ENCODE measurements at places on chromosomes 6 and 20.

DNA sequence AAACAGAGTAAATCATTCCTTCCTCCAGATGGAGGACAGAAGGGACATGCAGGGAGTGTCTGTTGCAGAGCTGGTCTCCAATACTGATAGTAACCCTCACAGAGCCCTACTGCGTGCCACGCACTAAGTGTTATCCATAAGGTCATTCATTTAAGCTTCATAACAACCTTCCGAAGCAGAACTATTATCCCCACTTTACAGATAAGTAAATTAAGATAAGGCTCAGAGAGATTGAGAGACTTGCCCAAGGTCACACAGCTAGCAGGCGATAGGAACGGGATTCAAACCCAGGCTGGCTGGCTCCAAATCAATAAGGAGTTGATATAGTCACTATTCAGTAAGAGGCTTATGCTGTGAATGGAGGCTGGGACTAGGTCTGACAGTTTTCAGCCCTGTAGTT lies 30.6 kb downstream of the CPNE5 start:
- no peak for DNase-seq

DNA sequence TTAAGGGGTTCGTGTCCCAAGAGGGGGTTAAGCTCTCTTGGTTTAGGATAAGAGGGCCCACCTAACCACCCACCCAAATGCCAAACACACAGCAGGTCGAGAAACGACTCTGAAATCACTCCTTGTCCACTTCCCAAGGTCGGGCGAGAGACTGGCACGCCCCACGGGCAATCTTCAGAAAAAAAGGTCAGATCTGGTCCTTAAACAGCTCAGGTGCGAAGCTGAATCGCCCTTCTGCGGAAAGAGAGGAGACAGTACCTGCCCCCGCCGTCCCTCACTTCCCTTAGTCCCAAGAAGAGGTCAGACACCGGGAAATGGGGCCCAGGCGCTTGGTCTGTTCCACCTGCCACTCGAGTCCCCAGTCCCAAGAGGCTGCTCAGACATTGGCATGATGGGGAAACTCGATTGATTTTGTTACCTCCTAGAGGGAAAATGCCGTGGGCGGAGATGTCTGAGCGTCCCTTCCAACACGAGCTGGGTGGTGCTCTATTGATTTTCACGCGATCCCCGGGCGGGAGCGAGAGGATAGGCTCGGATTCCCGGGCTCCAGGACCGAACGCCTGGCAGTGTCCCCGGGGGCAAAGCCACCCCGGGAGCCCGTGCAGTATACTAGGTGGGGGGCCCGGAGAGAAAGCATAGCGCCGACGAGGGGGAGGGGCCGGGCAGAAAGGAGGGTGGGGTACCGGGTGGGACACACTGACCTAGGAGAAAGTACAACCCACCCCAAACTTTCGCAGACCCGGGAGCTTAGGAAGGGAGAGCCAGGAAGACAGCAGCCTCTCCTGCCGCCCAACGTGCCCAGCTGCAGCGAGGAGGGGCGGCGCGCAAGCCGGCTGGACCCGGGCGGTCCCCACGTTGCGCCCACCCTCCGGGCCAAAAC lies 1.1 kb upstream of the SAMD5 start:
- no peak for DNase-seq

GRCh38 chr6:4943716-4944115 lies 60.1 kb downstream of the RPP40 start:
- no peak for DNase-seq

DNA sequence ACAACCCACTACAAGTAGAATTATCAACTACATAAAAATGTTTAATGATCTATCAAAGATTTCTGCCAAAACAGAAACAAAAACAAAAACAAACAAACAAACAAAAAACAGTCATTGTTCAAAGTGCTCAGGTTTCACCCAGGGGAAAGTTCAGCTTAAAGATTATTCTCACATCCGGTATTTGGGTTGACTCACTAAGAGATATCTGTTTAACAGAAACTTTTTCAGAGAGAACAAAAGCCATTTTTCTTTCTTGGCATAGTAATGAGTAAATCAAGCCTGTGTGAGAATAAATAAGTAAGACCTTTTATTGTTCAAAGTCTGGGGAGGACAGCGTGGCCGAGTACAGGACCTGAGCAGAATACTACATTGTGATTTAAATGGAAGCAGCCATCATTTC lies 143.6 kb downstream of the RCAN2 start:
- DNase-seq: no peak

DNA sequence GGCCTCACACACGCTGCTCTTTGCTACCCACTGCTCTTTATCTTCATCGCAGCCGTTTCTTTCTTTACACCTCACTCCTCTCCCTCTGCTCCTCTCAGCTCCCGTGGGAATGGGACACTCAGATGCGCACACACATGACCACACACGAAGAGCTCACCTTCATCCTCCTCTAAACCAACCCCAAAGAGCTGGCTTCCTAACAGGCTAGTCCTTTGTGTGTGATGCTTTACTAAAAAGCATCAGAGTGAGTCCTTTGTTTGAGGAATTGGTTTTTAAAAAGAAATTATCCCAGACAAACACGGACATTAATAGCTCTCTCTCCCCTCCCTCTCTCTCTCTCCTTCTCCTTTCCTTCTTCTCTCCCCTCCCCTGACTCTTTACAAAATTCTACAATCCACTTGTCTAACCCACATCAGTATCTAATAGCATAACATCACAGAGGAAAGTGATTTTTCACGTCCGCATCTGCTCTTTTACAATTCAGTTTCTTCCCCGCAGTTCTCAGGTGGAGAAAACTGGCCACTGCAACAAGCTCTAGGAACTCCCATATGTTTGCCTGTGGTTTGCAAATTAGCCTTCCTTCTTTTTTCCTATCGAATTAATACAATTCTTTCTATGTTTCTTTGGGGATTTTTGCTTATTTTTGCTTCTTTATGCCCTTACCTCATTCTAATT lies 306.8 kb upstream of the CNR1 start:
- DNase-seq: no peak

DNA sequence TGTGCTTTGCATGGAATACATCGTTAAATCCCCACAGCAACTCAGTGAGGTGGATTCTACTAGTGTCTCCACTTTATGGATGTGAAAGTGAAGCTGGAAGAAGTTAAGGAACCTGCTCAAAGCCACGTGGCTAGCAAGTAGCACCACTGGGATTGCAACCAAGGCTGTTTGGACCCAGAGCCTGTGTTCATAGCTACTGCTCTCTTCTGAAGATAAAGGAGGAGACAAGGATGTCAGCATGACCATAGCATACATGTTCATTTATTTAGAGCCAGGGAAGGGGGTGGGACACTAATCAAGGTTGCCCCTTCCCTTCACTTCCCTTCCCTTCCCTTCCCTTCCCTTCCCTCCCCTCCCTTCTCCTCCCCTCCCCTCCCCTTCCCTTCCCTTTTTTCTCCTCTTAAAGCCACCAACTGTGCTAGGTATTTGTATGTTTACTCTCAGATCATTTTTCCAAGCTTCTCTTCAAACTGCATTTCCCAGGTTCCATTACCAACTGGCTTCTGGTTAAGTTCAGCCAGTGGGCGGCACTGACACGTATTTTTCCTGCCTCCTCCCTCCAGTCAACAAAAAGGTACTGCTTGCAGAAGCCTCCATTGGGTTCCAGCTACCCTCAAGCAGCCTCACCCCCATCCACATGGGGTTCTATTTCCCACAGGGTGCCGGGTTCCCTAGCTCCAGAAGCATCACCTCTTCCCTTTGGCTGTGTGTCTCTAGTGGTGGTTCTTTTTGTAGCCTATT lies 134.9 kb downstream of the BCAS1 start:
- peak; percentile 26 for DNase-seq

- no peak for DNase-seq
Observed at GRCh38 chr20:4022386-4023286, 7.3 kb upstream of the RNF24 start.

- no peak for DNase-seq
Observed at GRCh38 chr6:90610751-90611542, 24.1 kb upstream of the MAP3K7 start.

- DNase-seq: no peak
Observed at GRCh38 chr20:52614051-52614863, 357.9 kb upstream of the TSHZ2 start.

GRCh38 chr6:25441663-25442270 lies 162.6 kb downstream of the CARMIL1 start:
- no peak for DNase-seq

GRCh38 chr6:139713900-139714506 lies 339.6 kb upstream of the CITED2 start:
- no peak for DNase-seq

GRCh38 chr20:36421641-36422040 lies 115.5 kb downstream of the DLGAP4 start:
- no peak for DNase-seq

DNA sequence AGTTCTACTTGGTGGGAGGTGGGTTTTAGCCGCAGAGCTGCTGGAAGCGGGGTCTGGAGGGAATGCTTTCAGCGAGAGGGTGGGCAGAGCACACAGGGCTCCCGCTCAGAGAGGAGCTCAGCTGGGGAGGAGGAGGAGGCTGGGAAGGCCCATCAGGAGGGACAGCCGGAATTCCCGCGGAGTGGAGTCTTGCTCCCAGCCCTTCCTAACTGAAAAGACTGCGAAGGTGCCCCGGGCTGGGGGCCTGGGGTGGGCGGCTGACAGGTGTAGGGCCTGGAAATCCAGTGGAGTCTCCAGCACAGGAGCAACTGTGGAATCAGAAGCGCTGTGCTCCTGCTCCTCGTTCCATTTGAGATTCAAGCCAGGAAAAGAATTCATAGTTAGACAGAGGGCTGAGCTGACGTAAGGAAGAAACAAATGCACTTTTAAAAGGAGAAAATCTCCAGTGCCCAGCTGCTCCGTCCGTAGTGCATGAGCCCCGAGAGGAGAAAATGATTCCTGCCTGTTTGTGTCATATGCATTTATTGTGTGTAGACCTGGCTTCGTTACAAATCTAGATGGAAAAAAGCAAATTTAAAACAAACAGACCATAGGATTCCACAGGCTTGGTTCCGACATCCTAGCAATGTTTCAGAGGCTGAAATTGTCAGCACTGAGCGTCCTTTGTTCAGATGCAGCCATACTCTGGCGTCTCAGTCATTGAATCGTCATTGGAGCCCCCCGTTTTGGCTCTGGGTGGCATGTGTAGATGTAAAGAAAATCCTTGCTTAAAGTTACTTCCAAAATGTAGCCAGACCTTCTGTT lies 197.7 kb downstream of the SMOC2 start:
- no peak for DNase-seq

GRCh38 chr20:51233345-51233744 lies 210.4 kb upstream of the KCNG1 start:
- DNase-seq: no peak

DNA sequence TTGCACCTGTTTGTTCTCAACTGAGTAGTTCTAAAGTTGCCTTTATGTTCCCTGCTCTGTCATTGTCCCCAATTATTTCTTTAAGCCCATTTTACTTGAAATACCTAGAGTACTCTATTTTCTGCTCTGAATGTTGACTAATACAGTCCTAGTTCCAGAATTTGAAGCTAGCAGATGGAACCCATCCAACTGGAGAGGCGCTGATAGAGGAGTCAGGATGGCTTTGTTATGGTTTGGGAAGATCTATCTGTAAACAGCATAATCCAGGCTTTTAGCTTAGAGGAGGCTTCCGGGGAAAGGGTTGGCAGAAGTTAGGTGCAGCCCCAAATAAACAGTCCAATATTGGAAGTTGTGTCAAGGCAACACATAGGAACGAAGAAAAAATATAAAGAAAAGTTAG lies 927.7 kb downstream of the TFAP2A start:
- DNase-seq: no peak

DNA sequence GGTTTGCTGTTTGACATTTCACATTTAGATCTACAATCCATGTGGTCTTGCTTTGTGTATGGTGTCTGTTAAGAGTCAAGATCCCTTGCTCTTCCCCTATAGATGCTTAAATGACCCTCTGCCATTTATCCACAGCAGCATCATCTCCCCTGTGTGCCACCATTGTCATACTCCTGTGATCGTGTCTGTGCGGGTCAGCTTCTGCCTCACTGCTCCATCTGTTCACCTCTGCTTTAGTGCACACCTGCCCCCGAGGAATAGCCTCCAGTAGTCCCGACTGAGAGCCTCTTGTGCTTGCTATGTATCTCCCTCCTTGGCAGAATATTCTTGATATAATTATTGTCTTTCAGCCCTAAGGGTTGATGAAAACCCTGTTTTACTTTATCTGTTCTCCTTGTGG lies 551.2 kb downstream of the CDH26 start:
- DNase-seq: no peak

- no peak for DNase-seq
Observed at GRCh38 chr6:153325661-153326060, 194.6 kb upstream of the RGS17 start.

DNA sequence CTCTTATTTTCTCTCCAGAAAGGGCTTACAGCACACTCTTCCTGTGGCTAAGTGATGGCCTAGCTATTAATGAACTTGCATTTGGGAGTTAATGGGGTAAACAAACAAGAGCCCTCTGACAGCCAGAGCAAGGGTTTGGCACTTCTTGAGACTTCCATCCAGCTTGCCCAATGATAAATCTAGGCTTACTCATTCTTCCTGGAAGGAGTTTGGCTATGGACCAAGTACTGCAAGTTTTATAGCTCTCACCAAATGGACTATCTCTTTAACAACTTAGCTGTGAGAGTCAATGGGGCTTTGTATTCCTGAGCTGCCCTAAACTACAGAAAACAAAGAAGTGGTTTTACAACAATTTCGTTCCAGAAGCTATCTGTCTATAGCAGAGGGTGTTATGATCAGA lies 16.7 kb upstream of the PI3 start:
- no peak for DNase-seq

GRCh38 chr6:26576407-26576843 lies 20.3 kb upstream of the ABT1 start:
- no peak for DNase-seq

- DNase-seq: no peak
Observed at GRCh38 chr6:165956874-165957273, 210.8 kb downstream of the TBXT start.

DNA sequence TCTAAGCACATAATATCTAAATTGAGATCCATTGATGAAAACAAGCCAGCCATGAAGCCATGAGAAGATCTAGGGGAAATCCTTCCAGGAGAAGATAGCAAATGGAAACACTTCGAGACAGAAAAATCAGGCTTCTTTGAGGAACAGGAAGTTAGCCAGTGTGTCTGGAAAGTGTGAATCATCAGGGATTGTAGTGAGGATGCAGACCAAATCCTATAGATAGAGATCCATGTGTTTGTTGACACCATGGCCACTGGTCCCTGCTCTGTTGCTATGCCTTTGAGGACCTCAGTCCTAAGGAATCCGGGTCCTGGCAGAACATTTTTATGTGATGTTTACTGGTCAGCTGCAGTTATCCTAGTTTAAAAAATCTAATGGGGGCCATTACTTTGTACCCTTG lies 6.6 kb upstream of the ELOVL2 start:
- no peak for DNase-seq

DNA sequence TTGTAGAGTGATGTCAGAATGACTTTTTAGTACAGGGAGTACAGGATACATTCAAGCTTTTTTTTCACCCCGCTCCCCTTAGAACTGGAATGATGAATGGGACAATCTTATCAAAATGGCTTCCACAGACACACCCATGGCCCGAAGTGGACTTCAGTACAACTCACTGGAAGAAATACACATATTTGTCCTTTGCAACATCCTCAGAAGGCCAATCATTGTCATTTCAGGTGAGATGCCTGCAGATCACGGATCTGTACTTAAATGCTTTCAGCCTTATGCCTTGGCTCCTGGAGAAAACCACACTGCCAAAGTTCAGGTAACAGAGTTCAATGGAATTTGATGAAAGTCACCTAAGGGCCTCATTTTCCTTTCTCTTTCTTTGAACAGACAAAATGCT lies 8.5 kb downstream of the TNFAIP3 start:
- no peak for DNase-seq

- no peak for DNase-seq
Observed at GRCh38 chr6:18088419-18089296, 33.8 kb downstream of the NHLRC1 start.

GRCh38 chr20:3218307-3218988 lies 9.2 kb downstream of the ITPA start:
- no peak for DNase-seq

GRCh38 chr6:135906542-135906941 lies 55.0 kb downstream of the PDE7B start:
- no peak for DNase-seq
